Naive thymus-derived CD8-positive, alpha-beta T cell (primary cell): ENCODE measurements at places on chromosomes 12 and 14. TPM values are rescaled to one million over a fixed set of nuclear protein-coding genes. Genes with fewer than 3 reads are reported as not detected.

Gene GRIP1
- total RNA-seq: 1.6 TPM

Gene CLEC6A
- not detected for total RNA-seq

Gene CLEC1B
- not detected for total RNA-seq

Gene TMEM30B
- 4.1 TPM for total RNA-seq

Gene SIX4
- not detected for total RNA-seq

Gene SAMD15
- 0.44 TPM for total RNA-seq

Gene C14orf39
- total RNA-seq: not detected

GRCh38 chr12:66375560-66375959, 73.3 kb downstream of the HELB start:
- no peak for DNase-seq

DNA sequence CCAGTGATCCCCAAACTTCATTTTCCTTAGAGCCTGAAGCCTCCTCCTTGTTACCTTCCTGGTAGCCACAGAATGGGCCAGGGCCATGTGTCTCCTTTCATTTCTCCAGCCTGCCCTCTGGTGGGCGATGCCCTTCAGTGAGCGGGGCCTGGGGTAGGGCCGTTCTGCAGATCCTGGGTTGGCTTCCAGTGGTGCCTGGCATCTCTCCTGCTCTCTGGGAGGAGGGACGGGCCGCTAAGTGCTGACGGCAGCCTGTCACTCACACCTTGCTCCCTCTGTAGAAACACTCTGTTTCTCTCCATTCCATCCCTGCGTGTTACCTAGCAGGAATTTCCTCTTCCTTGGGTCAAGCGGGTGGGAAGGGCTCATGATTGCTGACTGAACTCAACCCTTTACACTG, 232.1 kb downstream of the CACNA1C start:
- DNase-seq: peak; percentile 18

DNA sequence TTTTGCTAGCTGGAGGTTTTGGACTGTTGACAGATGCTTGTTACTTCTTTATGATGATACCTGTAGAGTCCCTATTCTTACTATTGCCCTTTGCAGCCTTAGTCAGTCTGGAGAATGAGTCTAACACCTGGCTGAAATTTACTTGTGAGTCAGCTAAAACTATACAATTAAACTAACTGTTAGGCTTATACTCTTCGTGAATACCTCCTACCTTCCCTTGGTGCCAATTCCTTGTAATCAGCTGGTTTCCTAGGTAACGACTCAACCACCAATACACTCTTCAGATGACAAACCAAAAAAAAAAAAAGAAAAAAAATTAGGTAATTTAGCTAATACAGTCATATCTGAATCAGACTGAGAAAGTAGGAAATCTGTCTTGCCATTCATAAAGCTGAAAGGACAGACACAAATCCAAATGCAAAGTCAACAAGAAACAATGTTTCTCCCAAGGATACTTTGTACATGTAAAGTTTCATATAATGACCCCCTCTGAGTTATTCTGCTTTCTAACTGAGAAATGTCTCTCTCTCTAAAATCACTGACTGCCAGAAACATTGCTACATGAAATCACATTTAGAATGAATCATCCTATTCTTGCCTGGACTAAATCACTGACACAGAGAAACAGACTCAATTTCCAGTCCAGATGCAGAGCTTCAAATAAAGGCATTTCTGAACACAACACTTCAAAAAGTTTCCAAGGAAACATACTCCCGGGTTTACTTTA, 56.5 kb upstream of the CDKL1 start:
- DNase-seq: no peak

- DNase-seq: peak; percentile 56
These were observed 347 bp downstream of the SYNDIG1L start for GRCh38 chr14:74425525-74426201.

- DNase-seq: no peak
These were observed 187.8 kb upstream of the LRFN5 start for GRCh38 chr14:41418851-41419250.

DNA sequence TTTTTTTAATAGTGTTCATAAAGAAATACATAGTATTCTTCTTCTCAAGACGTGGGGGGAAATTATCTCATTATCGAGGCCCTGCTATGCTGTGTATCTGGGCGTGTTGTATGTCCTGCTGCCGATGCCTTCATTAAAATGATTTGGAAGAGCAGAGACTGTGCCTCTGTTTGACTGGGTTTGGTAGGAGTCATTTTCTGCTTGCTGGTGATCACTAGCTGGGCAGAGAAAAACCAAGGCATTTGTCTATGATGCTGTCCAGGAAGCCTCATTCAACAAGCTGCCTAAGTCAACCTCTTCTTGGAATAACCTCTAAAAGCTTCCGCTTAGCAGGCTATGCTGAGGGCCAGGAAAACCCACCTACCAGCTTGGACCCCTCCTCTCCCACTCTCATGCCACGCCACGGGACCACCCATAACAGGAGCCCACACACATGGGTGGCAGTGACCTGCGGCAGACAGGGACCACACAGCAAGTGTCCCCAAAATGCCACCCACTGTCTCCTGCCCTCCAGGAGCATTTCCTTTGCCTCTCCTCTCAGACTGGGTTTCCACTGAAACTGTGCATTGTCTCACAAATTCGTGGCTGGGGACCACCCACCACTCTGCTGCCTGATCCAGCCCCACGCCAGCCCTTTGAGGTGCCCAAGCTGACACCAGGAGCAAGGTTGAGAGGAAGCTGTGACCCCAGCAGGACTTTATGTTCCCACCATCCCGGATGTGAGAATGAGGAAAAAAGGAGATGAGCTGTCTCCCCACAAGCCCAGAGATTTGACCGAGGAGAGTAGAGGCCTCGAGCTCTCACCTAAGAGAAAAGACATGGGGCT, 36.8 kb downstream of the DAD1 start:
- no peak for DNase-seq

GRCh38 chr14:62691647-62692489, 353.4 kb downstream of the KCNH5 start:
- DNase-seq: no peak

DNA sequence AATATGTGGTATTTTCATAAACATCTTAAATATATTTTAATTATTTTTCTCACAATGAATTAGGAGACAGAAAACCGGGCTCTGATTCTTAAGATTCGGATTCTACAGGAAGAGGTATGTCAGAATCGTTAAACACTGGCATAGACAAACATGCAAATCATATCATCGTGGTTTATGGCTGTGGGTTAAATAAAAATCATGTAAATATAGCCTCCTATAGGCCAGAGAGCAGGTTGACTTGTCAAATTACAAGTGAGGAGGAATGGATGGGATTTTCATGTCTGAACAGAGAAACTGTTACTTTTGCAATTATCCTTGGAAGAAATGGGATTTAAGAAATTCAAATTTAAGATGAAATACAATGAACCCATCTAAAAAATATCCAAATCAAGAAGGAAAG, 74.9 kb upstream of the BCAT1 start:
- no peak for DNase-seq

DNA sequence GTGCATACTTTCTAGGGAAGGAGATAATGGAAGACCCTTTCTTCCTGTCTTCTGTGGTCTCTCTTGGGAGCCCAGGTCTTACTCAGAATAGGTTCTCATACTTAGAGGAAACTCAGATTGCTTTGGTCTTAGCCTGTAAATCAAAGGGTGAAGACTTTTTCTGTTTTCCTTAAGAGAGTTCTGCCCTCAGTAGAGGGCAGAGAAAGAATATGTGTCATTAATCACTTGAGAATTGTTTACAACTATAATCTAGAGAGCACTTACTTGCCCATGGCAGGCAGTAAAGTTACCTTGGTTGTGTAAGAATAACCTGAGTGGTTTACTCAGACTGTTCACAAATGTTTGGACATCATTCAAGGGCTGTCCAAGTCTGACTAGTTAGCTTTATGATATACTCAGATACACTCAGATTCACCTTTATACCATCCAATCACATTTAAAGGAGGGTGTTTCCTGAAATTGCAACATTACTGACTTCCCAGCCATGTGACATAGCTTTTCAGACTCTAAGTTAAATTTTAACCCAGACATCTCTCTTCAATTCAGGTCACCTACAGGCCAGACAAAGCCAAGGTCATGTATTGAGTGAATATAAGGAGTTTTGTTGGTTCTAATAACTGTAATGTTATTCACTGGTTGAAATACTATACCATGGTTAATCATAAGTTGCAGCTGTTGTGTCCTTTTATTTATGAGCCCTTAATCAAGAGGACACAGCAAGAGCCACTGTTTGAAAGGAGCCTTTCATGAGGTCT, 372.2 kb downstream of the RAD51B start:
- DNase-seq: no peak

DNA sequence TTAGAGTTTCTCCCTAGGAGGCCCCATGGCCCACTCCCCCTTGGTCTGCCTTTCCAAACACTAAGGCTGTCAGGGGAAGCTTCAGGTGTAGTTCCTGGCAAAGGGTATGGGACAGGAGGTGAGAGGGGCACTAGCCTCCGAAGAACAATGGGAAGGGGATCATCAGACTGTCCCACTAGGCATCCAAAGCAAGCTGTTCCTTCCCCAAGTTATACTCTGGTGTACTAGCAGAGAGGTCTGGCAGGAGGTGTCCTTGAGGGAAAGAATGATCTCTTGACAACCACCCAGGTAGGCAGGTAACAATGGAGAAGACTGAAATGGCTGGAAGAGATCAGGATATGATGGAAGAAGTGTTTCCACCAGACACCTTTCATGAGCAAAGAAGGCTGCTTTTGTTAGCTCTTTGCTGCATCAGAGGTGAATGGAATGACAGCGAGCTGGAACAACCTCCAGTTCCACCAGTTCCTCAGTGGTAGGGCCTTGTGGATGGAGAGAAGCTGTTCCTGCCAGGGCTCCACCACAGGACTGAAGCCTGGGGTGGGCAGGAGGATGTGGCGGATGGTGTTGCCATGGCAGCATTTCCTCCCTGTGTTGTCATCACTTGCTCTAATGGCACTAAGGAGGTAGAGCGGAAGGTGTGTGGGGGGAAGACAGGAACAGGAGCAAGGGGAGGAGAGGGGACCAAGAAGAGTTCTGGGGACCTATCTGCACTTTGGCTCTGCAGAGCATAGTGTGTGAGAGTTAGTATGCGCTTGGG, 2.3 kb upstream of the AGAP2 start:
- DNase-seq: peak; percentile 85

GRCh38 chr12:71141378-71141926, 16.3 kb downstream of the TSPAN8 start:
- no peak for DNase-seq

DNA sequence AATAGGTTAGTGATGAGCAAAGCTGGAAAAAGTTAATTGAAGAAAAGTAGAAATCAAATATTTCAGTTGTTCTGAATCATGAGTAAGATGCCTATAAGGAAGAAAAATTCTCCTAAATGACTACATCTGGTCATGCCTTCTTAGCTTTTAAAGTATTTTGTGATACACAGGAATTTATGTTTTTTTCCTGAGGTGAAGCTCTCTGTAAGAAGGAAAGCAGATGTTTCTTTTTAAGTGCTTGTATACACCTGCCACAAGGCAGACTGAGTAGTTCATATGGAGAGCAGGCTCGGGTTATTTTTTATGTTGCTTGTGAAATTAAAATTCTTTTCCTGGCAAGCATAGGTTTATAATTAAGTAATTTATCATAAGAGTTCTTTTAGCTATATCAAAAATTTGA, 275.2 kb downstream of the RAD51B start:
- DNase-seq: no peak

DNA sequence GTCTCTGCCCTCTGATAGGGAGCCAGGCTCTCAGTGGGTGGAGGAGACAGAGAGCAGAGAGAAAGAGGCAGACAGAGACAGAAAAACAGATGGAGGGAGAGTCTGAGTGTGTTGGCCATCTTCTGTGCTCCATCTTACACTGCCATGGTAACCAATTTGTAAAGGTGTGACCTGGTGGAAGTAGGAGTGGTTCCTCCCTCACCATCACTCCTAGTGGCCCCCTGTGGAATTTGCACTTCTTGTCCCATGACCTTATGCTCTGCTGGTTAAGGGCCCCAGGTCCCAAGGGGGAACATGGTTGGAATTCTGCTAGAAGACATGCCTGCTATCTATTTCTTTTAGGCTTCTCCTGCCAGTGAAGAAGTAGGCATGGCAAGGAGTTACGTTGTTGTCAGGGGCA, 376.7 kb upstream of the CCDC196 start:
- DNase-seq: no peak

DNA sequence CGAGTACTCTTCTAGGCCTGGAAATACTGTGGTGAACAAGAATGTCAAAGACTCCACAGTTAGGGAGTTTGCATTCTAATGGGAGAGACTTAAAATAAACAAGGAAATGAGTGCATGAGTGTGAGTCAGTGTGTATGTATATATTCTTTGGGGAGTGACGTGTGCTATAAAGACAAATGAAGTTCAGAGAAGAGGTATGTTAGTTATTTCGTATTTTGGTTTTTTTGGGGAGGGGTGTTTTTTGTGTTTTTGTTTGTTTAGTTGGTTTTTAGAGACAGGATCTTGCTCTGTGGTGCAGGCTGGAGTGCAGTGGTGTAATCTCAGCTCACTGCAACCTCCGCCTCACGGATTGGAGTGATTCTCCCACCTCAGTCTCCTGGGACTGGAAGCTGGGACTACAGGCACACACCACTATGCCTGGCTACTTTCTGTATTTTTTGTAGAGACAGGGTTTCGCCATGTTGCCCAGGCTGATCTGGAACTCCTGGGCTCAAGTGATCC, 74.3 kb downstream of the SRGAP1 start:
- no peak for DNase-seq

- no peak for DNase-seq
These were observed 1.4 kb upstream of the GLRX5 start for GRCh38 chr14:95533391-95533821.

DNA sequence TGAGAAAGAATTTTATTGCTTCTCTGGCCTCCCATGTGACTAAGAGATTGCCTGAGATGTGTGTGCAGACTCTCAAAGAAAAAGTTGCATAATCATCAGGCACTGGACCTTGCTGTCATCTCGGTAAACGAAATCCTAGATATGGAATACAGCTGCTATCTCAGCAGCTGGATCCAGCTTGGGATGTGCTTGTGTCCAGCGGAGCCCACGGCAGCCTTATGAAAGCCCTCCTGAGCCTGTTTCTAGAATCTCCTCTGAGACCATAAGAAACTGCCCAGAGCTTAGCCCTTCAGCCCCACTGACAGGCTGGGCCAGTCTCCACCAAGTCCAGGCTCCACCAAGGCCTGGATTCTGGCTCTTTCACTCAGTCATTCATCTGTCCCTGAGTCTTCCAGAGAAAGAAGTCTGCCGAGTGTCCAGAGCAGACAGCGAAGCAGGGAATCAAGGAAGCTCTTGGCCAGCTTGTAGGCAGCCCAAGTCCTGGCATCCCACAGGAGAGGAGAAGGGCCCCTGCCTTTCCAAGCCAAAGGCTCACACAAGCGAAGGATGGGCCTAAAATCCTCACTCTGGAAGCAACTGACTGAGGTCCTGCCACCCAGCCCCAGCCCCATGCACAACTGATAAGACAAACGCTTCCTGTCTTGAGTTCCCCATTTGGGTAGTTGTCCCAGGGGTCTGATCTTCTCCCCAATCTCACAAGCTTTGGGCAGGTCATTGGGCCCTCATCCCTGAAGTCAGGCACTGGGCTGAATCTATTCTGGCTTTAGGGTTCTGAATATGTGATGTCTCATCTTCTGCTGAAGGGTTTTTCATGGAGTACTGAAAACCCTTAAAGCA, 97.8 kb downstream of the SEC23A start:
- no peak for DNase-seq

DNA sequence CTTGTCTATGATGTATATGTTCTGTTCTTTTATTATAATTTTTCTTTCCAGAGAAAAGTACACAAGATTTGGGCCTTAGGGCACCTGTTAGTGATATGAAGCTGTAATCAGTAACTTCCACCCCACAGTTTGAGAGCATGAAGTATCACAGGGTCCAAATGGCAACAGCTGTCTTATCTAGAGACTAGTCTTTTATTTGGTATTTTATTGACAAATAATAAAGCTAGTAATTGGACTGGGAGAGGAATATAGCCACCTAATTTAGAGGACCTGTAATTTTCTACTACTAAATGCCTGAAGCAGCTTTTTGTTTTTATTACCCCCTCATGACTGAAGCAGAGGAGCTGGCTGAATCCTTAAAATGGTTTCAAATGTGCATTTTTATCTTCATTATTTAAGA, 174.8 kb downstream of the PDZRN4 start:
- DNase-seq: no peak
